Neural crest cell (in vitro differentiated cells): ENCODE measurements at places on chromosomes 16 and 17. TPM values are rescaled to one million over a fixed set of nuclear protein-coding genes. Genes with fewer than 3 reads are reported as not detected.

DNA sequence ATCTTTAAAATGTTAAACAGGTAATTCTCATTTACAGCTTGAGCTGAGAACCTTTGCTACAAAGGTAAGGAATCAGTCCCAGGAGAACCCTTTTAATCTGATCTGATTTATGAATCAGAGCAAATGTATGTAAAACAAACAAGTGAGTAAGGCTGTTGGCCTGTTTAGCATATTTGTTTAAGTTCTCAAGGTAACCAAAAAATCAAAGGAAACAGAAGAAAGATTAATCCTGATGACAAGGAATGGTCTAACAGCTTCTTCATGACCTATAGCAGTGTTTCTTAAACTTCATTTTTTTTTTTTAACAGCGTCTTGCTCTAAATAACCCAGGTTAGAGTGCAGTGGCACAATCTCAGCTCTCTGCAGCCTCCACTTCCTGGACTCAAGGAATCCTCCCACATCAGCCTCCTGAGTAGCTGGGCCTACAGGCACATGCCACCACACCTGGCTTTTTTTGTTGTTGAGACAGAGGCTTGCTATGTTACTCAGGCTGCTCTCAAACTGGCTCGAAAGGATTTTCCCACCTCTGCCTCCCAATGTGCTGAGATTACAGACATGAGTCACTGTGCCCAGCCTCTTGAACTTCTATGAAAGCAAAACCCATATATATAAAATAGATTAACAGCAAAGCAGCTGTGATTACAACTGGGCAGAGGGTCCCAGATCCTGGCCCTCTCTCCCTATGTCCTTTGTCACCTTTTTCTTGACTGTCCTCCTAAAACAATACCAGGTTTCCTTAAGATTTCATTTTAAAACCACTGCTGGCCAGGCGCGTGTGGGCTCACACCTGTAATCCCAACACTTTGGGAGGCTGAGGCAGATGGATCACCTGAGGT is 5.1 kb upstream of the JPT1 start:
- no peak for DNase-seq

GRCh38 chr16:9103546-9103945 is 12.1 kb downstream of the HAPSTR1 start:
- DNase-seq = no peak

GRCh38 chr17:32943647-32944191 is 15.8 kb downstream of the TMEM98 start:
- no peak for DNase-seq

The SLC26A11 gene
- total RNA-seq = 23.6 and 27.7 TPM in 2 replicates

The CRISPLD2 gene
- 0.61 and 0.71 TPM in 2 replicates for total RNA-seq

The IL17C gene
- 0.23 TPM in 1 of 2 replicates, not detected in the other for total RNA-seq

The CBX2 gene
- 95.4 and 101 TPM in 2 replicates for total RNA-seq

The DHRS7C gene
- not detected in 2 replicates for total RNA-seq

The CDRT4 gene
- 2.4 and 2.8 TPM in 2 replicates for total RNA-seq

The BRICD5 gene
- total RNA-seq = 31.2 and 32.0 TPM in 2 replicates
